ENCODE measurements at places on chromosomes 7 and 10.

DNA sequence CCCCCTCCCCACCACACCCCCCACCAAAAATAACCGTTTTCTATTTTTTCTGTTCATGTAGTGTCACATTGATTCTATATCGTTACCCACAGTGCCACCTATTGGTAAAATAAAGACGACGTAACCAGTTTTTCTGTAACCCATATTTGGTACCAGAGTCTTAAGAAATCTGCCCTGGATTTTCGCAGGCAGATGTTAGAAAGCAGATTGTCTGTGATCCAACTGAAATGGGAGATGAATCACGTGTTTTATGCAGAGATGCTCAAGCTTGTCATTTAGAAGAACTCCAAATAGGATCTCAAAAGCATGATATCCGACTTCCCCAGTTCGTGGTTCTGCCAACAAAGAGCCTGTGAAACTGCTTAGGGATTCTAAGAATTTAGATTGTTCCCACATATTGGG, 261.1 kb upstream of the CSTF2T start:
- DNase-seq: no peak

GRCh38 chr10:74177140-74177677, 26.2 kb downstream of the ADK start:
- peak; percentile 29 for DNase-seq

- no peak for DNase-seq
Measured at GRCh38 chr10:22341190-22341925, 3.9 kb upstream of the SPAG6 start.

DNA sequence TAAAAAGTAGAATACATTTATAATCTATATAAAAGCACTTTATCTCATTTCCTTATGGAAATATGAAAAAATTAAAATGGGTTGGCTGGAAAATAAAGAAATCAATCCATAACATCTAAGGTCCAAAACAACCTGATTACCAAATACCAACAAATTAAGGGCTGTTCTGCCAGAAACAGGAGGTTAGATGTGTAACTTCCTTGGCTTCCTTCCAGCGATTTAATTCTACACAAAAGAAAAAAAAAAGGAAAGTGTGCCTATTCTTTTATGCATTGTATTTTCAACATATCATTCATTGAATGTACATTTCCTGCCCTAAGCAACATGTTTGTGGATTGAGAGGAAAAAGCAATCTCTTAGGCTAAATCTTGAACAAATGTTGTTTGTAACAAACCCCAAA, 36.2 kb upstream of the USP6NL start:
- no peak for DNase-seq
